Stimulated activated CD4-positive, alpha-beta T cell treated with anti-CD3 and anti-CD28 coated beads, Interleukin-1b, Interleukin-23, amount 100 ng/mL, for 24 hours (primary cell): ENCODE measurements at places on chromosomes 4 and X.

DNA sequence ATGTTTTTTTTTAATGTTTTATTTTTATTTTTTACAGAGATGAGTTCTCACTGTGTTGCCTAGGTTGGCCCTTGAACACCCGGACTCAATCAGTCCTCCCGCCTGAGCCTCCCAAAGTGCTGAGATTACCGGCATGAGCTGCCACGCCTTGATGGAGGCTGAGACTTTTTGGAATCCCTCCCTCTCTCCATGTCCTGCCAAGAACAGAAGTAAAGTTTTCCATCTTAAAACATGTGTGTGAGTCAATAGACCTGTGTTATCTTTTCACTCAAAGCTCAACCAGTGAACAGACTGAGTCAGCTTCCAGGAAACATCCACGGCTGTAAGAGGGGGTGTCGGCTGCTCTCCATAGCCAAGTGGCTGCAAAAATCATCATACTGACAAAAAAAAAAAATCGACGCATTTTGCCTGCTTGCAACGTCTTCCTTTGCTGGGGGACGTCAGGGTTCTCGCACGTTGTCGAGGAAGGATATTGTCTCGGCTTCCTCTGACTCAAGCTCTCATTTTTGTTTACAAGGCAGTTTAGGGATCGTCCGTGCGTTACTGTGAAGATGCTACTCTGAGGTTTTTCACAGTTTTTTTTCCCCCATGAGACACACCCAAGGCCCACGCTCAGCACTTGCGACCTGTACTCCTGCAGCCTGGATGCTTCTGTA is 10.0 kb upstream of the ASMTL start:
- no peak for DNase-seq

- no peak for DNase-seq
These were observed 40.3 kb upstream of the NKRF start for GRCh38 chrX:119646515-119646914.

GRCh38 chr4:98685225-98686042 is 27.0 kb upstream of the TSPAN5 start:
- no peak for DNase-seq

DNA sequence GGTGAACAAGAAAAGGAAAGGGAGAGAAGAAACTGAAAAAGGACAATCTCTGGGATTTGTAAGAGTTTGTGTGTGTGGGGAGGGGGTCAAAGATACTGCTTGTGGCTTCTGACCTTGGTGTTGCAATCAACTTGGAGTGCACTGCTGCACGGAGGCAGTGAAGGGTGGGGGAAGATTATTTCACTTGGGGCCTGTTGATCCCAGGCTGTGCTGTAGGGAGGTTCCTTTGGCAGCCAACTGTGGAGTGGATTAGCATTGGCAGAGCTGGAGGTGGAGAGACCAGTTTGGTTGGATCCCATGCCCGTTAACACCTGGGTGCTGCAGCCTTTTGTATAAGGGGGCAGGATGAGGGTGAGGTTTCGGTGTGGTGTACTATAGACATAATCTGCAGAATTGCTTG is 38.2 kb downstream of the AFF1 start:
- DNase-seq: no peak

DNA sequence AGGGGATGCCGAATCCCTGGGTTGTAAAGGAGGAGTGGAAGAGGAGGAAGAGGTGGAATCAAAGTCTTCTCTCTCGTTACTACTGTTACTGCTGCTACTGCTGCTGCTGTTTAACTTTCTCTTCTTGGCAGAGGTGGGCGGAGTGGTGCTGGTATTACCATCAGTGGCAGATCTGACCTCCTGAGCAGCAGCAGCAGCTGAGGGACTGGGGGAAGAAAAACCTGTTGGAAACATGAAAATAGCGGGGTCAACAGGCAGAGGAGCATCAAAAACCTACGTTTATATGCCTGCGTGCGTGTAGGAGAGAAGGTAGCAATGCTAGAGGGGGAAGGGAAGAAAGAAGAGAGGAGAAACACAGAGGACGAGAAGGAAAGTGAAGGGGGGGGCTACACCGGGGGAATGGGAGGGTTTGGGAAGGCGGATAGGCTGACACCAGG is 339 bp downstream of the CUL4B start:
- DNase-seq: no peak

DNA sequence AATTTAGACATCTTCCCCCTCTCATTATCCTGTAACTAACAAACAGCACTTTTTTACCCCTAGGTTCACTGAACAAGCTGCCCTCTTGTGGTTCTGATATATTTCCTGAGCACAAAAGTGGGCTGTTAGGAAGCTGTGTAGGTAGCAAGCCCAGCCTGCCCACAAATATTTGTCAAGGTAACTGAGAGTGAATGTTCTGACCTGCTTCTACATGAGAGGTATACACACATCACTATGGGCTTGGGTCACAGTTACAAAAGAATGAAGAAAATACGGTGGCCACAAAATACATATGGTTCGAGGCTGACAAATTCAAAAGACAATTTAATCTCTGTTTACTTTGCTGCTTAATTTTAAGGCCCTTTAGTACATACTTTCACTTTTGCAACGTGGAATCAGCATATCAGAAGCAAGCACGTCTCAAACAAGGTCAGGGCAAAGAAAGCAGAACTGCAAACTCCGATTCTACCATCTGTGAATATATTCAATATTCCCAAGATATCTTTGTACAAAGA is 78.7 kb downstream of the RBM47 start:
- DNase-seq: no peak

GRCh38 chr4:95129031-95129430 is 371.3 kb downstream of the BMPR1B start:
- DNase-seq: no peak

DNA sequence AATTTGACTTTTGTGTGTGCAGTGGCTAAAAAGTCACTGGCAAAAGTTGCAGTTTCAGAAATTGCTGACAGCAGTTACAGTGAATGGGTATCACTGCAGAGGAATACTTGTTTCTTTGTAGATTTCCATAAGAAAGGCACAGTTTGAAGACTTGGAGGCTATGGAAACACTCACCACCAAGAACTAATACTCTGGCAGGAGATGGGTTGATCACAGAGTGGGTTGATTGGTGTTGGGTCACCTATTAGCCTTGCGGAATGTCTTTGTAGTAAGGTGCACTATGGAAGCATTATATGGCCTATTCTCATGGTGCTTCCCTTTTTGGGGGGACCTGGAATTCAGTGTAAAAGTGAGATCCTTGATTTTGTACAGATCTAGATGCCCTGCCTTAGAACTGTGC is 502.8 kb downstream of the CFAP47 start:
- DNase-seq: no peak

- peak; percentile 26 for DNase-seq
These were observed 16.3 kb downstream of the KLF8 start for GRCh38 chrX:56248492-56248891.

DNA sequence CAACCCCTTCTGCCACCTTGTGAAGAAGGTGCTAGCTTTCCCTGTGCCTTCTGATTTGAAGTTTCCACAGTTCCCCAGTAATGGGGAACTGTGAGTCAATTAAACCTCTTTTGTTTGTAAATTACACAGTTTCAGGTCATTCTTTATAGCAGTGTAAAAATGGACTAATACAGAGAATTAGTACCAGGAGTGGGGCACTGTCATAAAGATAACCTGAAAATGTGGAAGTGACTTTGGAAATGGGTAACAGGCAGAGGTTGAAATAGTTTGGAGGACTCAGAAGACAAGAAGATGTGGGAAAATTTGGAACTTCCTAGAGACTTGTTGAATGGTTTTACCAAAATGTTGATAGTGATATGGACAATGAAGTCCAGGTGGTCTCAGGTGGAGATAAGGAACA is 131.0 kb upstream of the HAND2 start:
- DNase-seq: no peak

- no peak for DNase-seq
These were observed 22.8 kb upstream of the AP1S2 start for GRCh38 chrX:15877380-15877779.

- DNase-seq: no peak
These were observed 53.2 kb upstream of the SPIN4 start for GRCh38 chrX:63404332-63404731.

DNA sequence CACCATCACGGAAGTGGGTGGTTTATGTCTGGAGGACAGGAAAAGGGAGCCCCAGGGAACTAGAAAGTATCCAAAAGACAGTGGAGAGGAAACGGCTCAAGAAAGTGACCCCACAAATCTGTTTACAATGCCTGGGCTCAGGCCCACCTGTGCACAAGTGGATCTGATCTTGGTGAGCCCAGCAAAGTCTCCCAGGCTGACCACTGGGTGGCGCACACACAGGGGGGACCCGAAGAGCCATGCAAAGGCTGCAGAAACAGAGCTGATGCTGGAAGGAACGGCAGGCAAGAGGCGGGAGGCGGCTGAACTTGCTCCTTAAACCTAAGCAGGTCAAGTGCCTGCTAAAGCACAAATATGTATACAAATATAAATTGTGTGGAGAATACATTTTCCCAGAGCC is 9.6 kb downstream of the HAUS7 start:
- peak; percentile 20 for DNase-seq

- no peak for DNase-seq
These were observed 157.6 kb downstream of the SH3KBP1 start for GRCh38 chrX:19729761-19730160.

DNA sequence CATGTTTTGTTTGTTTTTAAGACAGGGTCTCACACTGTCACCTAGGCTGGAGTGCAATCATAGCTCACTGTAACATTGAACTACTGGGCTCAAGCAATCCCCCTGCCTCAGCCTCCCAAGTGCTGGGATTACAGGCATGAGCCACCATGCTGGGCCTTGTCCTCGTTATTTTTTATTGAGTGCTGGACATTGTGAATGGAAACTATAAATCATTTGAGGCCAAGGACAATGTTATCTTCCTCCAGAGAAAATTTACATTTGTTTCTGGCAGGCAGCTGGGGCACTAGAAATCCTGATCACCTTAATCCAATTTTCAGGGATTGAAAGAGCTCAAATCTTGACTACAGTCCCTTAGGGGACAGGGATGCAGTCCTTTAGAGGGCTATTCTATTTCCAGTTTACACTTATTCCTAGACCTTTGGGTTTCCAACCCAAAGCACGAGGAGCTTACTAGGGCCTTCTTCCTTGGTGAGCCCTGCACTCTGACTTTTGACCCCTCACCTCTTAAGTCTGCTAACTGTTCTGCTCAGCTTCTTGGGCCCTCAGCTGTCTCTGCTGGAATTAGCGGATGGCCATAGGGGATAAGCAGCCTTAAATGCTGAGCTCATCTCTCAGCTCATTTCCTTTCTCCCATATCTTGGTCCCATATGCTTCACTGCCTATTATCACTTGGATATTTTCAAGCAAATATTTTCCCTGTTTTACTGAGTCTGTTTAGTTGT is 23.0 kb upstream of the PDZD4 start:
- DNase-seq: no peak

GRCh38 chr4:52645300-52645699 is 13.8 kb downstream of the USP46 start:
- no peak for DNase-seq

DNA sequence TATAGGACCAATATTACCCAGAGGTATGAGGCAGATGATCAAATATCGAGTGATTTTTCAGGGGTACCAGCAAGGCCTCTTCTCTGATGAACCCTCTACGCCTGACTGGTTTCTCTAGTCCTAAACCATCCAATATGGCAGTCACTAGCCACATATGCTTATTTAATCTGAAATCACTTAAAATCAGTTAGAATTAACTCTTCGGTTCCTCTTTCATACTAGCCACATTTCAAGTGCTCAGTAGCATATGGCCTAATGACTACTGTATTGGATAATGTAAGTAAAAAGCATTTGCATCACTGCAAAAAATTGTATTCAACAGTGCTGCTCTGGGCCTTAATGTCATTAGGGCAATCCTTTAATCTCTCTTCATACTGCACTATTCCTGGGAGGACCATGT is 4.4 kb upstream of the APBB2 start:
- DNase-seq: no peak

DNA sequence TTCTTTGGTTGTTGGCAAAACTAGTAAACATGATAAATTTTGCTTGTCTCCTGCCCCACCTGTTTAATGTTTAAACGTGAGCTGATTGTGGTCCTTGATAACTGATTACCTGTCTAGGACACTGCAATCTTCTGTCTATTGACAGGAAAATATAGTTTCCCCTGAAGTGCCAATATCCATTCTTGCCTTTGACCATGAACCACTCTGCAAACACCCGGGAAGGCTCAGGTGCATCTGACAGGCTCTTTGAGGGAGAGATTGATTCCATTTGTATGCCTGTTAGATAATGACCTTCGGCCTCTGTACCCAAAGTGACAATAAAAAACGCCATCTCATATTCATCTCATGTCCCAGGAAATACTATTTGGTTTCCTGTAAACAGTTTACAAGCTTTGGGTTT is 453.0 kb downstream of the CENPC start:
- no peak for DNase-seq

DNA sequence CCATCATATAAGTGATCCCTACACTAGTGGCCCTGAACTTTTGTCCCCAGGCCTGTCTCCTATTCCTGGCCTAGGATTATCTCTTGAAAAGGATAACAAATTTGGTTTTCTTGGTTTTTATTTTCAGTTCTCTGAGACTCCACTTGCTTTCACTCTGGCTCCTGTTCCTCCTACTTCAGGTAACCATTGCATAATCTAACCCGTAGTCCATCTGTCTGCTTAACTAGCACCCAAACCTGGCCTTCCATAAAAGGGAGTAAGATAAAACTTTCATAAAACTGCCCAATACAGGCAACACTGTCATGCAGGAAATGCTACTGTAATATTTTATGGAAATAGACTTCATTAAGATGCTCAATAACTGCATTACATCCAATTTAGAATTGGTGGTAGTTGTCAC is 52.1 kb upstream of the RAP1GDS1 start:
- DNase-seq: no peak

DNA sequence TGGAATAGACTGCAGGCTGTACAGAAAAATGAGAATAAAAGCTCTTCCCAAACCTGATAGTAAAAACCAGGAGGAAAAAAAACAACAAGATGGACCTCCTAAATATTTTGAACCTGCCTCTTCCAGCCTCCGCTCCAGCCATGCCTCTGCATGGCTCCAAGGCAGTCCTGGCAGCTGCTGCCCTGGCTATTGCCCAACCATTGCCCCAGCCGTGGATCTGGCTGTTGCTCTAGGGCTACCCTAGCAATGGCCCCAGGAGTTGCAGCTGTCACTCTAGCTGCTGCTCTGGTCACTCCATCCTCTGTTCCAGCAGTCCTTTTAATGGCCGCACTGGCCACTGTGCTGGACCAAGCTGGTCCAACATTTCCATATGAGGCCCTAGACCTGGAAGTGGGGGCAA is 1756.0 kb downstream of the C4orf33 start:
- no peak for DNase-seq

- DNase-seq: no peak
These were observed 41.9 kb upstream of the GAB1 start for GRCh38 chr4:143294710-143295275.

DNA sequence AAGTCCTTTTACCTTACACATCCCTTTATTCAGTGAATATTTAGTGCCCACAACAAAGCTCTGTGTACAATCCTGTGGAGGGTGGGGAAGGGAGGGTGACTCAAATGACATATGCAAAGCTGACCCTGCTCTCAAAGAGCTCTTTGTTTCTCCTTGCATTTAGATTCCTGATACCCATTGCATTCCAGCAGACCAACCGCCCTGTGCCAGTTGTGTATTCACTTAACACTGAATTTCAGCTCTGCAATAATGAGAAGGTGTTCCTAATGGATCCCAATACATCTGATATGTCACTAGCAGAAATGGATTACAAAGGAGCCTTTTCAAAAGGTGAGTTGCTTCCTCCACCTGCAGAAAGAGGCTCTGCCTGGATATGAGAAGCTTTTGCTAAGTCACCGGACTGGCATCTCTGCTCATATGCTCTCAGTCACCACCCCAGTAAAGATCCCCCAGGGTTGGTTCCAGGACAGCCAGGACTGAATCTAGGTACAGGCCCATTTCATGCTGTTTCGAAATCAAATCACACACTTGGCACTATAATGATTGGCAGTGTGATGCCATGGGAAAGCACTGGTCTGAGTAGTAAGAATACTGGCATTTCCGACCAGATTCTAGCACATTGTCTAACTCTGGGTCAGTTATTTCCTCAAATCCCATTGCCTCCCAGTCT is 17.1 kb upstream of the ANXA3 start:
- DNase-seq: no peak
